ENCODE measurements at places on chromosomes 7 and 10. TPM values are rescaled to one million over a fixed set of nuclear protein-coding genes. Genes with fewer than 3 reads are reported as not detected.

The ZNRF2 gene
- 28.0 TPM for total RNA-seq

- no peaks in the 10 kb centered on the region for H3K36me3 ChIP-seq
- DNase-seq, result no peak
- H3K4me3 ChIP-seq, result no peak overlapping the region
- H3K27ac ChIP-seq, result no peak overlapping the region
- H3K4me1 ChIP-seq, result no peaks in the 10 kb centered on the region
Observed at GRCh38 chr7:155230169-155230593, 67.5 kb upstream of the INSIG1 start.

- H3K4me3 ChIP-seq, result no peak overlapping the region
- DNase-seq, result no peak
- H3K36me3 ChIP-seq, result no peaks in the 10 kb centered on the region
- H3K27me3 ChIP-seq, result no peaks in the 10 kb centered on the region
- no peaks in the 10 kb centered on the region for H3K4me1 ChIP-seq
Observed at GRCh38 chr10:3350617-3351258, 178.2 kb upstream of the PITRM1 start.

GRCh38 chr7:67870396-67870795, 873.8 kb downstream of the TYW1 start:
- H3K27ac ChIP-seq, result no peak overlapping the region
- no peak overlapping the region for H3K4me3 ChIP-seq
- no peaks in the 10 kb centered on the region for H3K36me3 ChIP-seq

DNA sequence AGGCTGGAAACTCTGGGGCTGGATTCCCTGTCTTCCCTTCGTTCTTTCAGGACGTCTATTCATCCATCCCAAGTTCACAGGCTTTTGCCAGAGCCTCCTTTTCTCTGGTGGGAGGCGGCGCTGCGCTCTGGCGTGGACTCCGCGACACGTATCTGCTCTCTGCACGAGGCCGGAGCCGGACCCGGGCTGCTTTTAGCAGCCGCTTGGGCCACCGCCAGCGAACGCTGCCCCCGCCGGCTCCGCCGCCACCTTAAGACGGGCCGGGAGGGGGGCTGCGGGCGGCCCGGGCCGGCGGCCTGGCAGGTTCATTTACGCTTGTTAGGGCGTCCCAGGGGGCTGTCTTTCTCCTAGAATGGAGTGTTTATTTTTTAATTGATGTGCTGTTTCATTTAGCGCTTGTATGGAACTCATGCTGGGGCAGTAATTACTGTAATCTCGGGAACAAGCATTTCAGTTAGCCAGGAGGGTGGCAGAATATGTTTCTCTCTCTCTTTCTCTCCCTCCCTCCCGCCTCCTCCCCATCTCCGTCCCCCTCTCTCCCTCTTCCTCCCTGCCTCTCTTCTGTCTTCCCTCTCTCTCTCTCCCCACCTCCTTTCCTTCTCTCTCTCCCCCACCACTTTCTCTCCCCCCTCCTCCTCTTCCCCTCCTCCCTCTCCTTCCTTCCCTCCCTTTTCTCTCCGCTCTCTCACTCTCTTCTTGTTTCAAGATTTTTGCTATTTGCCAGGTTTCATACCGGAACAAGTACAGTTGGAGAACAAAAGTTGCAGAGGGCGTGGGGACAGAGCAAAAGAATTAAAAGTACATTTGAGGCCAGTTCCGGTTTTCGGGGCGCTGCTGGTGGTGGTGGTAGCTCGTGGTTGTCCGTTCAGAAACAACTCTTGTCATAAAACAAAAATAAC, 1.3 kb upstream of the FZD8 start:
- H3K36me3 ChIP-seq, result no peaks in the 10 kb centered on the region
- H3K4me1 ChIP-seq, result peaks cover 5% of the 10 kb centered on the region
- H3K27me3 ChIP-seq, result peaks cover under 1% of the 10 kb centered on the region
- H3K27ac ChIP-seq, result no peak overlapping the region

The CDH23 gene
- 7.9 TPM for total RNA-seq

The ADCYAP1R1 gene
- total RNA-seq, result not detected

DNA sequence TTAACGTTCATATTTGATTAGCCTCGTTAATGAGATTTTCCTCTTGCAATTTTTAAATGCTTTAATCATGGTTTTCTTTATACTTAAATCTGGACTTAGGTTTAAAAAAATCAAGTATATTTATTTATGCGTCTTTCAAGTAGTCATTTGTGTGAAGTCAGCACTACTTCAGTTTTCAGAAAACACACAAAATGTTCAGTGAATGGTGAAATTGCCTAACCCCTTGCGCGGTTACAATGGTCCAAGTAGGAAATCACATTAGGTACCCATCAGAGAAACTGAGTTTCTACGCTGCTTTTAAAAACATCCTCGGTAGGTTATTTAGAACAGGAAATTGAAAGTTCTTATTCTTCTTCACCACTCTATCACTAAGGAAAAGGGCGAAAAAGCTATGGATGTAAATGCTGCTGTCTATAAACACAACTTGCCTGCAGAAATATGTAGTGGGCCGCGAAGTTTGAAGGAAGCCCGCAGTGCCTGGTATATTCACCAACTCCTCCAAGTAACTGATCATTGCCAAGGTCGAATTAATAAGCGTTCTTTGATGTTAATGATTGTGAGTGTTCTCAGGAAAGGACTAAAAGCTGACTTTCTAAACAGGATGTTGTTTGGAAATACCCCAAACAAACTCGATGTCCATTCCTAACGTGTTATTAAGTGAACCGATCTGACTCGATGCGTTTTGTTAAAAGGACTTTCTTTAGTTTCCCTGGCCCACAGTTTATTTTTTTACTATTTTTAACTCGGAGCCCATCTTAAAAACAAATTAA, 1.0 kb downstream of the SYPL1 start:
- peak overlapping the region; percentile 61 for H3K4me3 ChIP-seq
- H3K27ac ChIP-seq, result peak overlapping the region; percentile 83
- no peak for DNase-seq
- H3K36me3 ChIP-seq, result no peaks in the 10 kb centered on the region
- H3K27me3 ChIP-seq, result no peaks in the 10 kb centered on the region
- peaks cover 54% of the 10 kb centered on the region for H3K4me1 ChIP-seq

GRCh38 chr7:28685242-28685643, 272.9 kb downstream of the TRIL start:
- H3K27ac ChIP-seq, result no peak overlapping the region
- no peaks in the 10 kb centered on the region for H3K4me1 ChIP-seq
- no peak for DNase-seq
- H3K27me3 ChIP-seq, result no peaks in the 10 kb centered on the region
- no peaks in the 10 kb centered on the region for H3K36me3 ChIP-seq
- H3K4me3 ChIP-seq, result no peak overlapping the region

The MICU1 gene
- total RNA-seq, result 32.1 TPM

- H3K4me3 ChIP-seq, result no peak overlapping the region
- H3K27ac ChIP-seq, result no peak overlapping the region
- no peaks in the 10 kb centered on the region for H3K36me3 ChIP-seq
- H3K27me3 ChIP-seq, result no peaks in the 10 kb centered on the region
Observed at GRCh38 chr7:124645704-124646103, 119.9 kb downstream of the GPR37 start.

- no peaks in the 10 kb centered on the region for H3K27me3 ChIP-seq
- DNase-seq, result no peak
- no peak overlapping the region for H3K4me3 ChIP-seq
- H3K4me1 ChIP-seq, result no peaks in the 10 kb centered on the region
- H3K27ac ChIP-seq, result no peak overlapping the region
Observed at GRCh38 chr10:102727037-102727818, 12.8 kb downstream of the SFXN2 start.

DNA sequence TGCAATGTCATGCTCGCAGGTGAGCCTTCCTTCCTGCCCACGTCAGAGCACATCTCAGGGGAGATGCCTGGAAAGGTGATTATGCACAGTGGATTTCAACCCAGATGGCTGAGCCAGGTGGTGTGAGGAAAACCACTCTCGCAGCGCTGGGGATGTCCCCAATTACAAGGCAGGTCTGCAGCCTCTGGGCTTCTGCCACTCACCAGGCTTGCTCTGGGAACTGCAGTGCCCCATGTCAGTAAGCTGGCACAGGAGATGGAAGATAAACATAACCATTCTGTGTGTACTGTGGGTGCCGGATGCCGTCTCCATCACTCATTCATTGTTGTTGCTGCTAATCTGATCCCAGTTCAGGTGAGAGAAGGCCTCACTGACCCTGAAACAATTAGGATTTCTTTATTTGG, 222.9 kb upstream of the PITRM1 start:
- no peak overlapping the region for H3K4me3 ChIP-seq
- no peaks in the 10 kb centered on the region for H3K36me3 ChIP-seq
- no peak for DNase-seq
- no peaks in the 10 kb centered on the region for H3K27me3 ChIP-seq
- no peak overlapping the region for H3K27ac ChIP-seq

GRCh38 chr7:115988401-115988800, 42.2 kb downstream of the TFEC start:
- H3K27ac ChIP-seq, result no peak overlapping the region
- no peaks in the 10 kb centered on the region for H3K27me3 ChIP-seq
- H3K36me3 ChIP-seq, result no peaks in the 10 kb centered on the region
- H3K4me1 ChIP-seq, result no peaks in the 10 kb centered on the region

DNA sequence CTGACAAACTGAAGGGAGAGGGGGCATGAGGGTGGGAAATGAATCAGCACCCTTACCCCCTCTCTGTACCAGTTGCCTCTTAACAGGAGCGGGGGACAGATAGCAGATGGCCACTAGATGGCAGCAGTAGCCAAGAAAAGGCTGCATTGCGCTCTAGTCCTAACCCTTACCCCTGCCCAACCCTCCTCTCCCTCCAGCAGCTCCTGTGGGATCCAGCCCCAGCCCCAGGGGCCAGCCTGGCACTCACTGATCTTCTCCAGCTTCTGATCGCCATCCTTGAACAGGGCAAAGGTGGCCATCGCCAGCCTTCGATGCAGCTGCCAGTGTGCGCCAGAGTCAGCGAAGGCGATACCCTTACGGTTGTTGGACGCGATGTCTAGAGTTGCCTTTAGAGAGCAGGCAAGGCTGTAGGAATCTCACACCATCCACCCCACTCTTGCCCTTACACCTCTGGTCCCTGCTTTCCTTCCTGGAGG, 2.2 kb downstream of the CYP17A1 start:
- H3K27ac ChIP-seq, result no peak overlapping the region
- H3K4me1 ChIP-seq, result no peaks in the 10 kb centered on the region
- H3K36me3 ChIP-seq, result no peaks in the 10 kb centered on the region
- peak; percentile 48 for DNase-seq
- H3K4me3 ChIP-seq, result no peak overlapping the region
- H3K27me3 ChIP-seq, result no peaks in the 10 kb centered on the region

DNA sequence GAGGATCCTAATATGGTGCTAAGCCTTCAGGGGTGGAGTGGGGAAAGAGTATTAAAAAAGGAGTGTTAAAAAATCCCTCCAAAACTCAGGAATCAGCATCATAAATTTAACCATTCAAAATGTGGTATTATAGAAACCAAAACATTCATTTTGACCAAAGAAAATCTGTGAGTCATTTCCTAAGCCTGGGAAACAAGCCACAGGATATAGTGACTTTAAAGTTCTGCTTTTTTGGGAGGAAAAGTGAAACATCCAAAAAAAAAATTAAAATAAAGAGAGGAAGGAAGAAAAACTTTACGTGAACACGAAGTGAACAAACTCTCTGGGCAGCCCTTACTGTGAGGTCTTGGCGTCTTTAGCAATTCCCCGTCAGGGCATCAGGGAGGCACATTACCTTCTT, 74.0 kb upstream of the GSDME start:
- H3K36me3 ChIP-seq, result no peaks in the 10 kb centered on the region
- H3K4me3 ChIP-seq, result no peak overlapping the region
- H3K27ac ChIP-seq, result no peak overlapping the region
- peaks cover 16% of the 10 kb centered on the region for H3K4me1 ChIP-seq
- H3K27me3 ChIP-seq, result no peaks in the 10 kb centered on the region
- no peak for DNase-seq

GRCh38 chr7:66681491-66682349, 53.0 kb downstream of the KCTD7 start:
- H3K27ac ChIP-seq, result peak overlapping the region; percentile 95
- no peaks in the 10 kb centered on the region for H3K36me3 ChIP-seq
- peak; percentile 96 for DNase-seq
- no peaks in the 10 kb centered on the region for H3K27me3 ChIP-seq

- no peak overlapping the region for H3K27ac ChIP-seq
- peaks cover 6% of the 10 kb centered on the region for H3K4me1 ChIP-seq
- H3K27me3 ChIP-seq, result no peaks in the 10 kb centered on the region
- H3K4me3 ChIP-seq, result no peak overlapping the region
Observed at GRCh38 chr10:97013568-97013967, 172.2 kb downstream of the SLIT1 start.

DNA sequence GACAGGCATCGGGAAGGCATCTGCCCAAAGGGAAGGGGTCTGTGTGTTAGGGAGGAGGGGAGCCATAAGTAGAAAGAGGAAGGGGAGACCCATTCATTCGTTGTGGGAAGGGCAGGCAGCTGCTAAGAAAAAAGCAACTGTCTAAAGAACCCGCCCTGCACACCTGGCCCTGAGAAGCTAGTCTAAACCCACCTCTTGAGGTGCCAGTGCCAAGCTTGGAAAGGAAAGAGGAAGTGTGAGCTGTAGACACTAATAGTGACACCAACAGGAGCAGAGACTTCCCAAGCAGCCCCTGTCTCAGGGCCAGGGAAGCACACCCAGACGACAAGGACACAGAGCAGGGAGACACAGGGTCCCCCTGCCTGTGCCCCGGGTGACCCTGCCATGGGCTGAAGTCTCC, 40.8 kb upstream of the PRSS58 start:
- no peaks in the 10 kb centered on the region for H3K36me3 ChIP-seq
- no peak overlapping the region for H3K4me3 ChIP-seq
- H3K27me3 ChIP-seq, result no peaks in the 10 kb centered on the region
- DNase-seq, result no peak

The AGR2 gene
- not detected for total RNA-seq

The SKIDA1 gene
- 0.17 TPM for total RNA-seq

All from naive thymus-derived CD4-positive, alpha-beta T cell (primary cell).